ENCODE measurements at places on chromosomes 4 and X.
A peak's percentile ranks its signal among the peaks of the same experiment; 100 is the strongest.

DNA sequence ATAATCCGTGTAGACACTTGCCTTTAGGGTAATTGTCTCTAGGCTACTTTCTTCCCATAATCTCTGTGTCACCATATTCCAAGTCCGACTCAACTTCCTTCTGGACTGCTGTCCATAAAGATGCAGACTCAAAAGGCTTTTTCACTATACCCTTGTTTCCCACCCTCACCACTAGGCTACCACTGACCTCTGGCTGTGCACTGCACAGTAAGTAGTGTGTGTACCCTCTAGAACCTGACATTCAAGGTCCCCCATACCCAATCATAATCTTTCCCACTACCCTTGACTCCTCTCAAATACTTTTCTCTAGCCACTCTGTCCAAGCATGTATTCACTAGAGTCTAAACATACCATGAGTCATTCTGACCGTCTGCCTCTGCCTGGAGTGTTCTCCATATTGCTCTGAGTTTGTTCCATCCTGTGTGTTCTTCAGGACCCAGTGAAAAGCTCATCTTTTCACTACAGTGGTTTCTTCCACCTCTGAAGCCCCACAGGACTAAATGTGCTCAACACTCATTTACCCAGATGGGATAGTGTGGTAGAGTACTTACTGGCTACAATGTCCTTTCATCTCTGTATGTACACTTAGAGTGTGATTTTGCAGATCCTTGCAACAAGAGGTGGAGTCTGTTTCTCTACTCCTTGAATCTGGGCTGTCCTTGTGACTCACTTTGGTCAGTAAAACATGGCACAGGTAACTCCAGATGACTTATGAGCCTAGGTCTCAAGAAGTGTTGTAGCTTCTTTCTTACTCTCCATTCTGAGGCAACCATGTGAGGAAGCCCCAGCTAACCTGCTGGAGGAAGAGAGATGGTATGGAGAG is 17.4 kb downstream of the JADE3 start:
- no peak for DNase-seq

DNA sequence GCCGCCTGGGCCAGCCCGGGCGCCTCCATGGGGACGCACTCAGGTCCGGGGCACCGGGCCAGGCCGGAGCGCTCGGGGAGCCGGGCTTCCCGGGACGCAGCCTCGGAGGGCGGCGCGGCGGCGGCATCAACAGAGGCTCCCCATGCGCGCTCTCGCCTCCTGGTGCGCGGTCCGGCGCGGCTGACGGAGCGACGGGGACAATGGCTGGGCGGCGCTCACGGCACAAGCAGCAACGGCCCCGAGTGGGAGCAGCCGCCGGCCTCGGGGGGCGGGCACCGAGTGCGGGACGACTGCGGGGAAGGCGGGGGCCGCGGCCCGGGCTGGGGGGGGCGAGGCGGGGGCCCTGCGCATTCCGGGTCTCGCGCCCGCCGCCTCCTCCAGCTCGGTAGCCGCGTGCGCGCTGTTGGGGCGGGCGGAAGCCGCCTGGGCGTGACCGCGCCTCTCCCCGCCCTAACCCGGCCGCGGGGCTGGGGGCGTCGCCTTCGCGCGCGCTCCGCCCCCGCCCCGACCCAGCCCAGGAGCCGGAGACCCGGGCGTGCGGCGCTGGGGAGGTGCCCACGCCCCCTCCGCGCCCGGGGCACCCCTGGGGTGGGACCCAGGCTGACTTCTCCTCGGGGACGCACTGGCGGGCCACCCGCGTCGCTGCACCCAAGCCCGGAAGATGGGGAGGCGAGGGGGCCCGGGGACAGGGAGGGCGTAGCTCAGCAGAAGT is at the start of gene PRKX:
PRKX (minus strand) TSS at position 425 of the 712 bp plus-strand sequence; CDS start at position 29, 396 bp downstream.
- DNase-seq = peak; percentile 41

DNA sequence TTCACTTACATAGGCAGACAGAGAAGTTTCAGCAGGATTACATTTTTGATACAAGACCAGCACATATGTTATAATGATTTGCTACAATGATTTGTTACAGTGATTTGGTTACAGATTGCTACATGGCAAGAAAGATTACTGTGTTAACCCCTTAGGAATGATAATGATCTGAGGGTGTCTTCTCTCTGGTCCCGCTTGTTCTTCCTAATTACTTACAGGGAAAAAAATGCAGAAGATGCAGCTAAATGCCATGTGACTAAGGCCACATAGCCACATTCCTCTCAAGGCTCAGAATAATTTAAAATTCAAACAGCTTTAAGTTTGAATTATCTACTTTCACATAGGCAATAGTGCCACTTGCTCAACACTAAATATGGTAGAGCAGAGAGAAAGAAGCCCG is 9.7 kb upstream of the LAP3 start:
- DNase-seq = no peak

- DNase-seq = no peak
Observed at GRCh38 chrX:45743906-45744625, 543.4 kb upstream of the DIPK2B start.

DNA sequence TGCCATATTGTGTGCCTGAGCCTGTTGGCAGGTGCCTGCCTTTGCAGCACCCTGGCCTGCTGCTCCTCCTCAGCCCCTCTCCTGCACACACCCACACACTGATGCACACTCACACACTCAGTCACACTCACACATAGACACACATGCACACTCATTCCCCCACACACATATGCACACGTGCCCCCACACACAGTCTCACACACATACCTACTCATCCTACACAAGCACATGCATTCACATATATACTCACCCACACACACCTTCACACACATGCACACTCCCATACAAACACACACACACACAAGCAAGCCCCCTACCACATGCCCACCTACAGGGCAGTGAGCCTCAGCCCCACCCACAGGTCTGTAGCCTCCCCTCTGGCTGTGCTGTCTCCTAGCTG is 245.0 kb downstream of the EVC2 start:
- no peak for DNase-seq

- no peak for DNase-seq
Observed at GRCh38 chr4:11138964-11139363, 289.7 kb downstream of the HS3ST1 start.

- no peak for DNase-seq
Observed at GRCh38 chr4:83782591-83782990, 246.7 kb downstream of the GPAT3 start.

GRCh38 chrX:119887721-119888425 is 7.8 kb upstream of the AKAP14 start:
- DNase-seq = peak; percentile 45

GRCh38 chr4:168177546-168178149 is 85.3 kb downstream of the ANXA10 start:
- DNase-seq = no peak

DNA sequence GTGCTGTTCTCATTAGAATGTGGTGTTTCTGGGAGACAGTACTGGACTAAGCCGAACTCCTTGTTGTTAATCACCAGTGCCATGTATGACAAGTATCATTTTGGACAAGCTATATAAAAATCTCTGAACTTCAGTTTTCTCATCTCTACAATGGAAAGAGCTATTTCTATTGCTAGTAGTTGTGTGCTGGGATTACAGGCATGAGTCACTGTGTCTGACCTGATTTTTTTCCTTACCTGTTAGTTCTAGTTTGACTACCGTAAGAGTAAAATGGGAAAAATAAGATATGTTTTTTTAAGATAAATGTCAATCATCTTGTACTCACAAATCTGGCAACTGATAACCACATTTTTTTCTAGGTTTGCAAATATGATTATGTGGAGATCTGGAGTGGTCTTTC is 192.3 kb downstream of the TLL1 start:
- no peak for DNase-seq

- no peak for DNase-seq
Observed at GRCh38 chr4:150583287-150584110, 1.5 kb downstream of the MAB21L2 start.

DNA sequence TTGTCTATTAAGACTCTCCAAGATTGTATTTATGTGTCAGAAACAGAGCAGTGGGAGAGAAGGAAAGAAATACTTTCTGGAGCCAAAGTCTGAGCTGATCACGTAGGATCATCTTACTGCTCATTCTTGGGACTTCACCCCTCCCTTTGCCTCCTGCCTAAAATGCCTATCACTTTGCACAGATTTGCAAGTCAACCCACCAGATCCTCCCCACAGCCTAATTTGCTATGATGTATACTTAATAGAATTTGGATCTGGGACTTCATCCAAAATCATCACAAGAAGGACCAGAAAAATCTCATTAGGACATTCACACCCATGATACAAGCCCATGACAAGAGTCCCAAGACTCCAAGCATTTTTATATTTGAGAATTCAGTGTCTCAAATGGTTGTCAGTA is 290.2 kb downstream of the FBXW7 start:
- DNase-seq = no peak

All from activated CD4-positive, alpha-beta T cell treated with anti-CD3 and anti-CD28 coated beads for 24 hours (primary cell).